Upper lobe of right lung (tissue), 1 donor: ENCODE measurements at places on chromosomes 1 and 21. TPM values are rescaled to one million over a fixed set of nuclear protein-coding genes. Genes with fewer than 3 reads are reported as not detected.
A peak's percentile ranks its signal among the peaks of the same experiment; 100 is the strongest.

GRCh38 chr1:232630047-232630893 lies at the start of gene SIPA1L2:
Gene SIPA1L2 (minus strand): TSS chr1:232630133. CDS start chr1:232515339, 114,794 bp downstream.
- H3K27ac ChIP-seq: peak within 1 kb of the TSS; percentile 92
- peak; percentile 97 for DNase-seq
- H3K27me3 ChIP-seq: peaks cover 3% of the 10 kb centered on the region
- H3K36me3 ChIP-seq: no peaks in the 10 kb centered on the region
- H3K4me3 ChIP-seq: peak within 1 kb of the TSS; percentile 81

DNA sequence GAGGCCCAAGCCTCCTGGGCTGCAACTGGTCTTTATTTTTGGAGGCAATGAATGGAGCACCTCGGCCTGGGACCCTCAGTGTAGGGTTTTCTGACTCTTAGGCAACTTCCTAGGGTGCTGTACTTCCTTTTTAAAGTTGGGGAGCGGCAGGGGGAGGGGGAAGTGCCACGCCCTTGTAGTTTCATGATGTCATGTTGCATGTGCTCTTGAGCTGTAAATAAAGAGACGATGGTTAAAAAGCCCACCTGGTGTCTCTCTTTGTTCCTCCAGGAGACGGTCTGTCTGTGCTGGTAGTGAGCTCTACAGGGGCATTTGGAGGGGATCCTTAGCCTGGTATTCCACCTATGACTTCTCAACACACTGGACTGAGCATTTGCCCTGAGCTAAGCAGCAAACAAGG lies 10.3 kb upstream of the AGTRAP start:
- no peaks in the 10 kb centered on the region for H3K36me3 ChIP-seq
- no peak overlapping the region for H3K27ac ChIP-seq
- H3K4me3 ChIP-seq: no peak overlapping the region
- peaks cover 18% of the 10 kb centered on the region for H3K4me1 ChIP-seq
- DNase-seq: no peak

DNA sequence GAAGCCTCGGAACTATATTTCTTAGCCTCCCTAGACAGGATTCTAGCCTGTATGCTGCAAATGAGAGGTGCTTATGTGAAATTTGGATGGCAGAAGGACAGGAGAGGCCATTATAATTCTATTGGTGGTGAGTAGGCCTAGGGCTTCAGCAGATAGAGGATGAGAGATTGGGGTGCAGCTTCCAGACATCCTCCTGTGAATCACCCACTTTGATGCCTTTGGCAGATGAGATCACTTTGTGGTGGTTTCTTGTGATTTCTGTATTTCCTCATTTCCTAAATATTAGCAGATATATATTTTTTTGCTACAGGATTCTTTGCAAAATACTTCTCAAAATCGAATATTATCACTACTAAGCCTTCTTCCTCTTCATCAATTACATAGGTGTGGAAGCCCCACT lies 37.3 kb downstream of the MFSD2A start:
- no peaks in the 10 kb centered on the region for H3K36me3 ChIP-seq
- no peaks in the 10 kb centered on the region for H3K27me3 ChIP-seq
- no peaks in the 10 kb centered on the region for H3K4me1 ChIP-seq
- H3K27ac ChIP-seq: no peak overlapping the region
- no peak overlapping the region for H3K4me3 ChIP-seq

LCE6A gene
- total RNA-seq: not detected

GRCh38 chr21:30491963-30492428 lies at the start of gene KRTAP19-3:
Gene KRTAP19-3 (minus strand): TSS chr21:30492013. CDS start chr21:30491957, 56 bp downstream.
- H3K4me1 ChIP-seq: no peaks in the 10 kb centered on the region
- no peaks in the 10 kb centered on the region for H3K36me3 ChIP-seq
- no peaks in the 10 kb centered on the region for H3K27me3 ChIP-seq
- no peak within 1 kb of the TSS for H3K27ac ChIP-seq
- no peak within 1 kb of the TSS for H3K4me3 ChIP-seq

TNFRSF9 gene
- 0.49 TPM for total RNA-seq

DNA sequence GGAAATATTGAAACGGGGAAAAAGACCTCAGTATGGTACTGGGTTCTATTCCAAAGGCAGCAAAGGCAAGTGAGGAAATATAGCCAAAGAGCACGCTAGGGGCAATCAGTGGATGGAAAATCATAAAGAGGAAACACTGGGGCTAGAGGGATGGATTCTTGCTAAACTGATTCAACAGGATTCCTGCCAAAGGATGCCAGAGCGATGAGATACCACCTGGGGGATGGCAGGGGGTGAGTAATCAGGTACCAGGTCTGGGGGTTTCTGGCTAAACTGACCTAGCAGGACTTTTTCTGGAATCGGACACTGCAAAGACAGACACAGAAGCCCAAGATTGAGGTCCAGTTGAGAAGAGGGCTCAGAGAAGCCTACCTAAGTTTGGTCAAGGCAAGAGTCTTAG lies 6.7 kb downstream of the CHI3L2 start:
- H3K27me3 ChIP-seq: no peaks in the 10 kb centered on the region
- DNase-seq: no peak
- no peak overlapping the region for H3K27ac ChIP-seq
- no peak overlapping the region for H3K4me3 ChIP-seq
- H3K36me3 ChIP-seq: no peaks in the 10 kb centered on the region
- H3K4me1 ChIP-seq: no peaks in the 10 kb centered on the region

OR2L13 gene
- total RNA-seq: not detected

GJA9 gene
- total RNA-seq: not detected

CDA gene
- total RNA-seq: 8.8 TPM

- H3K36me3 ChIP-seq: no peaks in the 10 kb centered on the region
- H3K27ac ChIP-seq: no peak overlapping the region
- DNase-seq: no peak
These were observed 144.8 kb downstream of the NR5A2 start for GRCh38 chr1:200172311-200172710.

DNA sequence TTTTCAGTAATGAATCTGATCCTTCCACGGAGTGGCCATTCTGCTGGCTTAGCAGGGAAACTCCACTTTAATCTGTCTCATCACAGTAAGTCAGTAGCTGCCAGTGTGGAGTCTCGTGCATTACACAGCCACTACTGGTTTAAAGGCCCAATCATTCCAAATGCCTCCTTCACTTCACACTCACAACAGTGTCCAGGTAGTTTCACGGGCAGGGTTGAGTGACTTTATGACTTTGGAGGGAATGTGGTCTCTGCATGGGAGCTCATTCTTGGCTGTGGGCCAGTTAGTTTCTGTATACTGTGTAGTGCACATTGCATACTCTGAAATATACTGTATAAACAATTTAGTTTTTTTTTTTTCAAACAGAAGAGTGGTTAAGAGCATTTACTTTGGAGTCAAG lies 34.6 kb upstream of the C1orf87 start:
- H3K4me3 ChIP-seq: no peak overlapping the region
- no peak for DNase-seq
- H3K27ac ChIP-seq: no peak overlapping the region
- H3K27me3 ChIP-seq: no peaks in the 10 kb centered on the region
- no peaks in the 10 kb centered on the region for H3K4me1 ChIP-seq

SFN gene
- 83.8 TPM for total RNA-seq

CD53 gene
- 171 TPM for total RNA-seq

MEX3A gene
- total RNA-seq: 0.52 TPM

OR14K1 gene
- not detected for total RNA-seq

- H3K36me3 ChIP-seq: no peaks in the 10 kb centered on the region
- peaks cover 18% of the 10 kb centered on the region for H3K4me1 ChIP-seq
- DNase-seq: no peak
- H3K4me3 ChIP-seq: no peak overlapping the region
These were observed 167.6 kb downstream of the RHOU start for GRCh38 chr1:228902781-228903433.

ADIPOR1 gene
- 126 TPM for total RNA-seq

C1orf185 gene
- not detected for total RNA-seq

- no peak overlapping the region for H3K27ac ChIP-seq
- H3K27me3 ChIP-seq: no peaks in the 10 kb centered on the region
- no peak for DNase-seq
- no peaks in the 10 kb centered on the region for H3K4me1 ChIP-seq
- H3K4me3 ChIP-seq: no peak overlapping the region
- H3K36me3 ChIP-seq: no peaks in the 10 kb centered on the region
These were observed 25.7 kb upstream of the XPR1 start for GRCh38 chr1:180606155-180606554.

GRCh38 chr1:169745015-169745861 lies 11.4 kb upstream of the SELE start:
- peaks cover 10% of the 10 kb centered on the region for H3K4me1 ChIP-seq
- H3K36me3 ChIP-seq: no peaks in the 10 kb centered on the region
- no peak overlapping the region for H3K27ac ChIP-seq
- no peak overlapping the region for H3K4me3 ChIP-seq

FCRL1 gene
- total RNA-seq: 1.4 TPM

- H3K27me3 ChIP-seq: no peaks in the 10 kb centered on the region
- DNase-seq: no peak
- no peak overlapping the region for H3K27ac ChIP-seq
- peaks cover 11% of the 10 kb centered on the region for H3K4me1 ChIP-seq
These were observed 45.0 kb upstream of the BCL10 start for GRCh38 chr1:85321237-85321964.

GRCh38 chr1:86757272-86757984 lies 53.1 kb downstream of the SH3GLB1 start:
- peak overlapping the region; percentile 55 for H3K27ac ChIP-seq
- H3K36me3 ChIP-seq: no peaks in the 10 kb centered on the region
- peak; percentile 67 for DNase-seq
- H3K4me1 ChIP-seq: peaks cover 9% of the 10 kb centered on the region

DNA sequence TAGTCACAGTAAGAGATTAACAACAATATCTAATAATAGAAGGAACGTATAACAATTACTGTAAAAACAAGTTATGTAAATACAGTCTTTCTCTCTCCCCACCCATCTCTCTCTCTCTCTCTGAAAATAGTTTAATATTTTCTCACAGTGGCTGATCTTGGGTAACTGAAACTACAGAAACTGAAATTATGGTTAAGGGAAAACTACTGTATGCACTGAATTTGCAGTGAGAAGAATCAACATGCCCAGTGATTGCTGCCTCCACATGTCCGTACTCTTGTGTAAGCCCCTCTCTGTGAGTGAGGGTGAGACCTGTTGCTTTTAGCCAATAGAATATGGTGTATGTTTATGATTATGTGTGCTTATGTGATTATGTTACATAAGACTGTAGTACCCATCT lies 1.6 kb downstream of the KRTAP6-1 start:
- no peaks in the 10 kb centered on the region for H3K4me1 ChIP-seq
- no peak overlapping the region for H3K27ac ChIP-seq
- DNase-seq: no peak
- H3K36me3 ChIP-seq: no peaks in the 10 kb centered on the region
- H3K27me3 ChIP-seq: no peaks in the 10 kb centered on the region

DNA sequence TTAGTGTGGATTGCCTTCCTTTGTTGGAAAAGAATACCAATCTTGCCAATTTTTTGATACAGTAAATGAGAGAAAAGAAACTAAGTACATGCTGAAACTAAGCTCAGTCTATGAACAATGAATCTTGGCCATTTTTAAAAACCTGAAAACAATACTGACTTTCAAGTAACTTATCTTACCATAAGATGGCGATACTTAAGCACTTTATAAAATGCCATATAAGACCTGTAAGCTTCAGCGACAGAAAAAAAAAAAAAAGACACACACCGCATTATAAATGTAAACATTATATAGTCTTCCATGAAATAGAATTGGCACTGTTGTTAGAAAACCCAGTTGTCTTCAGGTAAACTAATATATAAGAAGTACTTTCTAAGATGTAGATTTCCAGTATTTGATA lies 3.0 kb downstream of the OLFM3 start:
- peaks cover 4% of the 10 kb centered on the region for H3K27me3 ChIP-seq
- H3K36me3 ChIP-seq: no peaks in the 10 kb centered on the region
- no peak overlapping the region for H3K4me3 ChIP-seq
- no peak overlapping the region for H3K27ac ChIP-seq
- DNase-seq: no peak

DNA sequence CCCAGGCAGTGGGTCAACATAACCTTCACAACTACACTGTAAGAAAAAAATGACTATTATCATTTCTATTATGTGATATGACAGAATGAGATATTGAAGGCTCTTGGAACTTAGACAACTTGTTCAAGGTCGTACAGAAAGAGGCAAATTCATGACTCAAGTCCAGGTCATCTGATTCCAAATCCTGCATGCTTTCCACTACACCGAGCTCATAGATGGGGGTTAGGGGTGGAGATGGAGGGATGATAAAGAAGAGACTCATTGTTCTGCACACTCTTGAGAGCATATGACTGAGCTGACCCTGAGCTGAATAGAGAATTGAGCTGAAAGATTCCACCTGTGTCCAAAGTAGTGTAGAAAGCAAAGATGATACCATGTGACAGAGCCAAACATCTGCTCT lies 2.8 kb downstream of the FCRL6 start:
- H3K36me3 ChIP-seq: no peaks in the 10 kb centered on the region
- H3K4me3 ChIP-seq: no peak overlapping the region
- no peak overlapping the region for H3K27ac ChIP-seq
- H3K4me1 ChIP-seq: peaks cover 5% of the 10 kb centered on the region

DMRTA2 gene
- total RNA-seq: not detected

REN gene
- total RNA-seq: 0.81 TPM

DNA sequence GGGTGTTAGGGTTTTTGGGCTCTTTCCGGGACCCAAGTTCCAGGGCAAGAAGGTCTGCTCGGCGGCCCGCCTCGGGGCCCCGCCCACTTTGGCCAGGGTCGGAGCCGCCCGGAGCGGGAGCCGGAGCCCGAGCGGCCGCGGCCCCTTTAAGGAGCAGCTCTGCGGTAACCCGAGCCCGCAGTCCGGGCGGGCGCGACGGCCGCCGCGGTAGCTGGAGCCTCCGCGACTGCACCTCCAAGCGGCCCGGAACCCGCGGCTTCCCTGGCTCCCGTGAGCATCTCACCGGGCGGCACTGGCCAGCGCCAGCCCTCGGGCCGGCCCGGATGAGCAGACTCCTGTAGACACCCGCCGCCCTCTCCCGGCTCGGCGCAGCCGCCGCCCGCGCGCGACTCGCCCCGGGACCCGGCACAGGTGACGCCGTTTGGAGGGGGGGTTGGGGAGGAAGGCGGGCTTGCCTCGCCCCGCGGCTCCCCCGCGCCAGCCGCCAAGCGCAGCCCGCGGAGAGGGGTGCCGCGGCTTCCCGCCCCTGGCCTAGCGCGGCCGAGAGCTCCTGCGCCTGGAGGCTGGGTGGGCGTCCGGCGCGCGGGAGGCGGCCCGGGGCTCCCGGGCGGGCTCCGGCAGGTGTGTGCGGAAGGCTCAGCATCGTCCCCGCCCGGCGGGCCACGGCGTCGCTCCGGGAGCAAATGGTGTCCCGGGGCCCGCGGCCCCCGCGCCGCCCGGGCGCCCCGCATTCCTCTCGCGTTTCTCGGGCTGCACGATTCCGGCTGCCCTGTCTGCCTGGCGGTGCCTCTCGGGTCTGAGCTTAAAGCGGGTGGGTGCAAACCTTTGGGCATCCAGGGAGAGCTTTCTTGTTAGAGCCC lies at the start of gene TLCD4:
TSS of gene TLCD4 (plus strand) at position 149 of the 860 bp plus-strand sequence. CDS start 26,547 bp downstream, outside the sequence.
- peak; percentile 88 for DNase-seq
- peaks cover 7% of the 10 kb centered on the region for H3K4me1 ChIP-seq
- H3K36me3 ChIP-seq: no peaks in the 10 kb centered on the region
- H3K4me3 ChIP-seq: peak within 1 kb of the TSS; percentile 63
- H3K27me3 ChIP-seq: peaks cover 4% of the 10 kb centered on the region

GRCh38 chr1:53267761-53268160 lies 29.4 kb upstream of the MAGOH start:
- H3K4me3 ChIP-seq: no peak overlapping the region
- no peak for DNase-seq
- H3K27ac ChIP-seq: no peak overlapping the region
- no peaks in the 10 kb centered on the region for H3K27me3 ChIP-seq

- no peak overlapping the region for H3K4me3 ChIP-seq
- peaks cover 4% of the 10 kb centered on the region for H3K4me1 ChIP-seq
- peaks cover 16% of the 10 kb centered on the region for H3K36me3 ChIP-seq
- H3K27ac ChIP-seq: no peak overlapping the region
- DNase-seq: no peak
These were observed 1.1 kb downstream of the TAS1R3 start for GRCh38 chr1:1332031-1332755.

TCHHL1 gene
- not detected for total RNA-seq

MYOM3 gene
- 0.69 TPM for total RNA-seq

GRCh38 chr1:184116287-184116686 lies 64.8 kb downstream of the TSEN15 start:
- H3K4me1 ChIP-seq: no peaks in the 10 kb centered on the region
- H3K27ac ChIP-seq: no peak overlapping the region
- no peak for DNase-seq
- H3K4me3 ChIP-seq: no peak overlapping the region
- H3K36me3 ChIP-seq: no peaks in the 10 kb centered on the region
